ENCODE measurements at places on chromosomes 7 and 10.

DNA sequence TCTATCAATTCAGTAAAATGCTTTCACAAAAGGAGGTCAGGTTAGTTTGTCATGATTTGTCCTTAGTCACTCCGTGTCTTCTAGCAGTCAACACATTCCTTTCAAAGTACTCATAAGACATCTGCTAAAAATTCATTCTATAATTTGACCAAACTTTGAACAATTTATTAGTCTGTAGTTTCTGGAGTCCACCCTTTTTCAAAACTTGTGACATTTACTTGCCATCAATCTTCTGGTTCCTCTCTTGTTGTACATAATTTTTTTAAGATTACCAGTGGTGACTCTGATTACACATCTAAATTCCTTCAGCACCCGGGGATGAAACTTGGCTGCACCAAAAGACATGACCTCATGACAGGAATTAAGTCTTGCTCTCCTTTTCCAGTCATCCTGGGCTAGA lies 130.1 kb downstream of the NEBL start:
- no peak for DNase-seq

DNA sequence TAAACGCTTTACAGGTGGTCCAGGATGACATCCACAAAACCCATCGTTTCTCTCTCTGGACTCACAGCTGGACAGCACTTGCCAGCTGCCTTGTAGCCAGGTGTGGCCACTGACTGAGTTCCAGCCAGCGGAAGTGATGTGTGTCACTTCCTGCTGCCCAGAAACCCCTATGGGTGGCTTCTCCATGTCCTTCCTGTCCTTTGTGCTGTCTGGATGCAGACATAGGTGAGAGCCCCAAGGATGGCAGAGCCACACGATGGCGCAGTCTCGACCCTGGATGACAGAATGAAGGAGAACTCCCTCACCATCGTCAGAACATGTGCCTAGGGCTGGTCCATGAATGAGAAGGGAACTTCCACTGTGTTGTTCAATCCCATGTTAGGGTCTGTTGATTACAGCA lies 22.1 kb downstream of the NMT2 start:
- no peak for DNase-seq

DNA sequence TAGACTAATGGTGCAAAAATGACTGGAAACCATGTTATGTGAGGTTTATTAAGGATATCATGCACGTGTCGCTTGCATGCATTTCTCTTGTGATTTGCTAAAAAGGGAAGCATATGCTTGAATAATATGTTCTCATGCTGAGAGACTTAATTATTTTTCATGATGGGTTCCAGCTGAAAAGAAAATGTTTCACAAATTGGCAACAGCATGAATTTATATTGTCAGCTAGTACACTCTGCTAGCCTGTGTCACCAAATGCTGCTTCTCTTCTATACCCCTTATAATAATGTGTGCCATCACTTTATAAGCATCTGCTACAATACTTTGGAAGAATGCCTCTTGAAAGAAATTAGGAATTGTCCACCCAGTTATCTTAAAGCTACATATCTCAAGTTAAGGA lies 63.0 kb downstream of the GNAI1 start:
- no peak for DNase-seq

DNA sequence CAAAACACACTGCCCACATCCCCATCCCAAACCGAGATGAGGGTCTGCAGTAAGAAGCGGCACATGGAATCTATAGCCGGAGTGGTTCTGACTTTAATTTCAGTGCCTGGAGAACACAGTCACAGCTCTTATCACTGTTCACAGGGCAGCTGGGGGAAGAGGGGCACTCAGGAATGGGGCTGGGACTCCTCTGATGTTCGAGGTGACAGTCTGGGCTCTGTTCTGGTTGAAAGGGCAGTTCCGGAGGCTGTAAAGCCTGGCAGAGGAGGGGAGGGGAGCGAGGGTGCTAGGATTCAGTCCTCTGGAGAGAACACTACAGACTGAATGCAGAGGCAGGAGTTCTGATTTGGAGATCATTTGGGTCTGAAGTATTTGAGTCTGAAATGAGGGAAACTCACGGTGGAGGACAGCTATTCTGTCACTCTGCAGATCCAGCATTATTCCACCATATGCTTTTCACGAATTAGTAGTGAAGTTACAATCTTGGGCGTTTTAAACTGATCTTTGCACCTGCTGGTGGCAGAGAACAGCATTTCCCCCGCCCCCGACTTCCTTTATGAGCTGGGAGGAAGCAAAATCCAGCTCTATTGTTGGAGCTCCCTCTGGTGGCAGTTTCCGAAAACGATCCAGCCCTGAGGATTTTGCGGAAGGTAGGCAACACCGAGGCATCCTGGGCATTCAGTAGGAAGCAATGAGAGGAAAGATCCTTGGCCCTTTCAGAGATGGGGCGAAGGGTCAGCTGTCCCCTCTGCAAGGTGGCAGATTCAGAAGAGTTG lies 22.7 kb upstream of the KCNK18 start:
- DNase-seq = peak; percentile 48

- no peak for DNase-seq
These were observed 213.5 kb downstream of the PTPRN2 start for GRCh38 chr7:158374146-158374545.

Measured in NCI-H510A (cell line).